ENCODE measurements at places on chromosomes 7 and 10. TPM values are rescaled to one million over a fixed set of nuclear protein-coding genes. Genes with fewer than 3 reads are reported as not detected.

Gene PON1
- not detected for total RNA-seq

Gene TSPAN33
- total RNA-seq: 4.2 TPM

Gene ZNF239
- total RNA-seq: 1.3 TPM

Gene DHTKD1
- 20.2 TPM for total RNA-seq

Gene ACTL6B
- not detected for total RNA-seq

Gene CFAP69
- total RNA-seq: 1.6 TPM

Gene OLAH
- total RNA-seq: not detected

Gene XPNPEP1
- total RNA-seq: 96.6 TPM

Gene CHAT
- not detected for total RNA-seq

Gene HOXA2
- 1.7 TPM for total RNA-seq

Gene GHRHR
- not detected for total RNA-seq

Gene MORN4
- total RNA-seq: 5.9 TPM

Gene FAM221A
- total RNA-seq: 7.0 TPM

Gene WBP1L
- 24.9 TPM for total RNA-seq

Gene SLC13A1
- not detected for total RNA-seq

Gene CTTNBP2
- 0.59 TPM for total RNA-seq

Gene SPDYE1
- not detected for total RNA-seq

Gene CYP3A4
- total RNA-seq: 0.05 TPM

Gene HMX2
- total RNA-seq: 0.07 TPM

Gene CTAGE4
- 2.7 TPM for total RNA-seq

Gene ASAH2
- 1.9 TPM for total RNA-seq

Gene CPN1
- total RNA-seq: not detected
